Astrocyte (in vitro differentiated cells and primary cell): ENCODE measurements at places on chromosomes 7 and 10. TPM values are rescaled to one million over a fixed set of nuclear protein-coding genes. Genes with fewer than 3 reads are reported as not detected.

CPA4 gene
- 98.6 and 111 TPM in 2 replicates for total RNA-seq

TMEM184A gene
- 1.8 and 2.1 TPM in 2 replicates for total RNA-seq

KLF14 gene
- total RNA-seq: 0.07 TPM in 1 of 2 replicates, not detected in the other

ELN gene
- 0.75 and 0.89 TPM in 2 replicates for total RNA-seq

RBAK gene
- total RNA-seq: 11.9 and 12.0 TPM in 2 replicates

CTNNA3 gene
- 0.73 and 0.75 TPM in 2 replicates for total RNA-seq

GRCh38 chr10:52875336-52875735 lies 102.8 kb upstream of the MBL2 start:
- H3K36me3 ChIP-seq: no peaks in the 10 kb centered on the region
- peaks cover 11% of the 10 kb centered on the region for H3K4me1 ChIP-seq
- H3K27me3 ChIP-seq: no peaks in the 10 kb centered on the region

DNA sequence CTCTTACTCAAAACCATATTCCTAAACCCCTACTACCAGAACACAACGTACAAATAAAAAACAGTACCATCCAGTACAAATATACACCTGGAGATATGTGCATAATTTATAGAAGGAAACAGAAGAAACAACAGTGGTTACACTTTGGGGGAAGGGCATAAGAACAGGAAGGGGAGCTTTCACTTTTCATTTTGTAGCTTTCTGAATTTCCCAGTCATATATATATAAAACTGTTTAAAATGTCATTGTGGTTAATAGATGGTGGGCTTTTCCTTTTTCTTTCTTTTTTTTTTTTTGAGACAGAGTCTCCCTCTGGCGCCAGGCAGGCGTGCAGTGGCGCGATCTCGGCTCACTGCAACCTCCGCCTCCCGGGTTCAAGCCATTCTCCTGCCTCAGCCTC lies 47.2 kb downstream of the MALSU1 start:
- no peak overlapping the region for H3K4me3 ChIP-seq
- peaks cover 76% of the 10 kb centered on the region for H3K4me1 ChIP-seq
- H3K27me3 ChIP-seq: no peaks in the 10 kb centered on the region
- peak overlapping the region; percentile 8 for H3K27ac ChIP-seq
- no peak for DNase-seq

- no peak overlapping the region for H3K4me3 ChIP-seq
- H3K4me1 ChIP-seq: no peaks in the 10 kb centered on the region
- H3K36me3 ChIP-seq: no peaks in the 10 kb centered on the region
- no peak overlapping the region for H3K27ac ChIP-seq
- DNase-seq: no peak
These were observed 87.3 kb downstream of the C10orf105 start for GRCh38 chr10:71632200-71632820.

DNA sequence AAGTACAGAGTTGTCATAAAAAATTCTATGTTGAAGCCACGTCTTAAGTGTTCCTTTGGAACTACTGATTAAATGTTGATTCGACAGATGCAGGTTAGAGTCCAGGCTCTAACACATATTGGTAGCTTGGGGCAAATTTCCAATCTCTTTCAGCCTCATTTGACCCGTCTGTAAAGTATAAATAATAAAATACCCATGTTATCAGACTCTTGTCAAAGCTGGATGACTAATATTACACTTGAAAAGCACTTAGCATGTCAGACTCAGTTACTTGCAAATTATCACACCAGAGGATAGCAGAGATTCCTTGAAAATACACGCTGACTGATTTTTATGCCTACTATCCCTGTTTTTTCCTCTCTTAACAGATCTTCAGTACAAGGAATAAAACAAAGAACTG lies 18.1 kb upstream of the MACC1 start:
- no peak overlapping the region for H3K4me3 ChIP-seq
- no peak overlapping the region for H3K27ac ChIP-seq
- no peaks in the 10 kb centered on the region for H3K36me3 ChIP-seq
- no peaks in the 10 kb centered on the region for H3K27me3 ChIP-seq
- peaks cover 16% of the 10 kb centered on the region for H3K4me1 ChIP-seq

- no peaks in the 10 kb centered on the region for H3K4me1 ChIP-seq
- H3K27me3 ChIP-seq: no peaks in the 10 kb centered on the region
- no peak for DNase-seq
- H3K27ac ChIP-seq: no peak overlapping the region
- H3K4me3 ChIP-seq: no peak overlapping the region
- no peaks in the 10 kb centered on the region for H3K36me3 ChIP-seq
These were observed 109.6 kb downstream of the SFMBT2 start for GRCh38 chr10:7301006-7301778.

DNA sequence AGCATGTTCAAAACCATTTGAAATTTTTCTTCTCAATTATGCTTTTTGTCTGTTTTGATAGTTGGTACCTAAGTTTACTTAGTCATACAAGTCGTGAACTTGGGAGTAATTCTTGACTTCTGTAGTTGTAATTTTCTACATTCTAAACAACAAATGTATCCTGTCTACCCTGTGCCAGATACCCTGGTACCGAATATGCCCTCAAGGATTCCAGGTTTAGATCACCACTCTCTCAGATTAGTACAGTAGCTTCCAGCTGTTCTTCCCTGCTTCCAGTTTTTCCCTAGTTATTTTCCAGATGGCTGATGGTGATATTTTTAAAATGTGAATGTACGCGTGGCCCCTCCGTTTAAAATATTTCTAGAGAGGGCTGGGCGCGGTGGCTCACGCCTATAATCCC lies 6.5 kb downstream of the STAM start:
- DNase-seq: no peak
- peak overlapping the region; percentile 39 for H3K27ac ChIP-seq
- no peaks in the 10 kb centered on the region for H3K27me3 ChIP-seq
- H3K4me1 ChIP-seq: peaks cover 34% of the 10 kb centered on the region
- H3K4me3 ChIP-seq: no peak overlapping the region

- DNase-seq: peak; percentile 70
- H3K27me3 ChIP-seq: no peaks in the 10 kb centered on the region
- H3K4me1 ChIP-seq: peaks cover 38% of the 10 kb centered on the region
- peak overlapping the region; percentile 96 for H3K27ac ChIP-seq
These were observed 996 bp downstream of the ADAM12 start for GRCh38 chr10:126387041-126387921.

DNA sequence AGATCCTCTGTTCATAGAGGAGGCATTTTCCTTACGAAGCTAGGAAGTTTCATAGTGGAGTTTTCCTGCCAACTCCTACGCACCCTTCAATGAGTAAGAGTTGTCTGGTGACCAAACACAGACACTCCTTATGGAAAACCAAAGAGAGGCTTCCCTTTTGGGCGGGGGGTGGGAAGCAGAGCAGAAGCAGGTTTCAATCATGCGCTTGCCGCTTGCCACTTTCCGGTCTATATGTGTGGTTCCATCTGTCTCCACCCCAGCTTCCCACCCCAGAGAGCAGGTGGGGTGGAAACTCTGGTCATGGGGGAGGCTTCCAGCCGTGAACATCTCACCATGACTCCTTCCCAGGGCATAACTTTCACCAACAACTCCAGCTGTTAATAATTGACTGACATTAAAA lies 68.8 kb upstream of the GRB10 start:
- H3K36me3 ChIP-seq: no peaks in the 10 kb centered on the region
- H3K4me1 ChIP-seq: peaks cover 11% of the 10 kb centered on the region
- no peak overlapping the region for H3K27ac ChIP-seq
- peak; percentile 82 for DNase-seq
- H3K27me3 ChIP-seq: no peaks in the 10 kb centered on the region

DNA sequence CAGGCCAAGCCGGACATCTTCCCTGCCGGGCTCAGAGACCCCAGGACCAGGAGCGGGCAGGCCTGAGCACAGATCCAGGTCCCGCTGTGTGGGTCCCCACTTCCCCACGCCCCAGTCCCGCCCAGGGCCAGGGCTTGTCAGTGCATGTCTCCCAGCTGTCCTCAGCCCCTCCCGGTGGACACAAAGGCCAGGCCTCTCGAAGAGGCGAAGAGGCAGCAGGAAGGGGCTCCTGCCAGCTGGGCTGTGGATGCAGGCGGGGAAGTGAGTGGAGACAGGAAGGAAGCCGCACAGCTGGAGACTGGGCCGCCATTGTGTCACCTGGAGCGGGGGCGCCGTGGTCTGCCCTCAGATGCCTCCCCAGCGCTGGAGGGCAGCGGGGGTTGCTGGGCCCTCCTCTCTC lies 4.8 kb downstream of the GRIFIN start:
- H3K36me3 ChIP-seq: no peaks in the 10 kb centered on the region
- H3K4me3 ChIP-seq: no peak overlapping the region
- DNase-seq: no peak
- no peak overlapping the region for H3K27ac ChIP-seq

- H3K4me1 ChIP-seq: no peaks in the 10 kb centered on the region
- no peak for DNase-seq
- no peaks in the 10 kb centered on the region for H3K27me3 ChIP-seq
- no peak overlapping the region for H3K27ac ChIP-seq
- no peak overlapping the region for H3K4me3 ChIP-seq
These were observed 11.5 kb downstream of the ANKRD22 start for GRCh38 chr10:88840104-88840503.

GRCh38 chr10:1465993-1466764 lies 271.1 kb downstream of the ADARB2 start:
- no peak for DNase-seq
- no peaks in the 10 kb centered on the region for H3K36me3 ChIP-seq
- no peak overlapping the region for H3K4me3 ChIP-seq
- H3K4me1 ChIP-seq: no peaks in the 10 kb centered on the region

- no peaks in the 10 kb centered on the region for H3K27me3 ChIP-seq
- no peaks in the 10 kb centered on the region for H3K36me3 ChIP-seq
- peak; percentile 58 for DNase-seq
- H3K4me1 ChIP-seq: peaks cover 8% of the 10 kb centered on the region
- no peak overlapping the region for H3K4me3 ChIP-seq
These were observed 99.8 kb downstream of the KCNMA1 start for GRCh38 chr10:77537720-77538373.
